Effector CD4-positive, alpha-beta T cell (primary cell): ENCODE measurements at places on chromosomes 6 and 20.

DNA sequence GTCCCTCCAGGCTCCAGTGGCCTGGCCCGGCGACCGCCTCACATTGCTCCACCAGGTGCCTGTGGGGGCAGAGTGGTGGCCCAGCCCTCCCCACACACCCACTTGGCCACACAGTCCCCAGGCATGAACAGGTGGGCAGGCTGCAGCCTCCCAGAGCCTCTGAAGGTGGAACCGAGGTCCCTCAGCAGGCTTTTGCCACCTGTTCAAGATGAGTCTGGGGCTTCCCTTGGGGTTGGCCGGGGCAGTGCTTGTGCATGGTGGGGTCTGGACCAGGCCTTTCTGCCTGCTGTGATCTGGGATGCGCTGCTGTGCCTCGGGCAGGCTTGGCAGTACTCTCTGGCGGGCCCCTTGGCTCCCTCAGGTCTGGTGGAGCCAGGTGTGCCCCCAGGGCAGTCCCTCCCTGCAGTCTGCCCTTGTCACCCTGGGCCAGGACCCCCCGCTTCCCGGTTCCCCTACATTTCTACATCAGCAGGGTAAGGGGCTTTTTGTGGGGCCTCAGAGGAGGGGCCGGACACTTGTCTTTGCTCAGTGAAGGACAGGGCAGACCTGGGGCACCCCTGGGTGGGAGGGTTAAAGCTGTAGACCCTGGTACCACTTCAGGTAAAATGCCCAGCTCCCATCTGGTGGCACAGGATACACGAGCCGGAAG lies 2.7 kb upstream of the COL9A3 start:
- no peak for DNase-seq

DNA sequence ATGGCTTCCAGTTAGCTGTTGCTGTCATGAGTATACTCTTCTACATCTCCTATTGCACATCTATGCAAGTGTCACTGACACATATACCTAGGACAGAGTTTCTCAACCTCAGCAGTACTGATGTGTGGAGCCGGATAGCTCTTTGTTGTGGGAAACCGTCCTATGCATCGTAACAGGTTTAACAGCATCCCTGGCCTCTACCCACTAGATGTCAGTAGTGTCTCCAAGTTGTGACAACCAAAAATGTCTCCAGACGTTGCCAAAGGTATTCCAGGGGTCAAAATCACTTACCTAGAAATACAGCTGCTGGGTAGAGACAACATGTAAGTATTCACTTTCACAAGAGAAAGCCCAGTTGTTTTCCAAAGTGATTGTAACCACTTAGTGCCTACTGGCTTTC lies 637.6 kb downstream of the RNF144B start:
- DNase-seq, result no peak

DNA sequence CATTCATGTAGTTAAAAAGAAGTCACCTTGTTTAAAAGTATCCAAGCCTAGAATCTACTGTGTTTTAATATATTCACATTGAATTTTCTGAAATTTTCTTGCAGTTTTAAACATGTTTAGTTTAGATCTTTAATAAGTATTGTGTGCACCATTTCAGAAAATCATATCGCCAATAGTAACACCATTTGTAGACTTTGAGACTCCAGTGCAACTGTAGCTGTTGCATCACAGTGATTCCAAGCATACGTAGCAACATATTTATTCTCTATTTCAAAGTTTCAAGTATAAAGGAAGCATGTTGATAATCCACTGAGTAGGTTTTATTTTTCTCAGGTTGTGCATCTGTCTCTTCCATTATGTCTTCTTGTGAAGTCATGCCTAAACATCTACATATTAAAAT lies 46.4 kb downstream of the HMGN3 start:
- no peak for DNase-seq

GRCh38 chr6:111714416-111715270 lies 109.0 kb upstream of the TRAF3IP2 start:
- DNase-seq, result no peak

DNA sequence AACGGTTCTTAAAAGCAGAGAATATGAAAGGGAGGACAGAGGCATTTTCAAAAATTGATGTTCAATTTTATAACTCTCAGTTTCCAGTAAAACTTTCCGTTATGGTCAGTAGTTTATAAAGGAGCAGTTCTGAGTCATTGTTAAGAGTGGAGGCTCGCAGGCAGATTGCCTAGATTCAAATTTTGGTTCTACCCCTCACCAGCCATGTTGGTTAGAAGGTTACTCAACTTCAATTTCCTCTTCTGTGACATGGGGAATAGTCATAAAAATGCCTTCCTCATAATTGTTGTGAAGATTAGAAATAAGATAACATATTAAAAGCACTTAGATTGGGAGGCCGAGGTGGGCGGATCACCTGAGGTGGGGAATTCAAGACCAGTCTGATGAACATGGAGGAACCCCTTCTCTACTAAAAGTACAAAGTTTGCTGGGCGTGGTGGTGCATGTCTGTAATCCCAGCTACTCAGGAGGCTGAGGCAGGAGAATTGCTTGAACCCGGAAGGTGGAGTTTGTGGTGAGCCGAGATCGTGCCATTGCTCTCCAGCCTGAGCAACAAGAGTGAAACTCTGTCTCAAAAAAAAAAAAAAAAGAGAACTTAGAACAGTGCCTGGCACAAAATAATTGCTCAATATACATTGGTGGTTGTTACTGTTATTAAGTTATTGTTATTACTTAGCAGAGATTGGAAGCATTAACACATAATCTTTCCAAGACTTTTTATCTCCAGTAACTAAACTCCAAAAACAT lies 348.9 kb downstream of the NRN1 start:
- no peak for DNase-seq

- DNase-seq, result no peak
Measured at GRCh38 chr6:22145823-22146677, 150.8 kb downstream of the PRL start.

GRCh38 chr6:5219011-5219691 lies 41.6 kb downstream of the LYRM4 start:
- no peak for DNase-seq

DNA sequence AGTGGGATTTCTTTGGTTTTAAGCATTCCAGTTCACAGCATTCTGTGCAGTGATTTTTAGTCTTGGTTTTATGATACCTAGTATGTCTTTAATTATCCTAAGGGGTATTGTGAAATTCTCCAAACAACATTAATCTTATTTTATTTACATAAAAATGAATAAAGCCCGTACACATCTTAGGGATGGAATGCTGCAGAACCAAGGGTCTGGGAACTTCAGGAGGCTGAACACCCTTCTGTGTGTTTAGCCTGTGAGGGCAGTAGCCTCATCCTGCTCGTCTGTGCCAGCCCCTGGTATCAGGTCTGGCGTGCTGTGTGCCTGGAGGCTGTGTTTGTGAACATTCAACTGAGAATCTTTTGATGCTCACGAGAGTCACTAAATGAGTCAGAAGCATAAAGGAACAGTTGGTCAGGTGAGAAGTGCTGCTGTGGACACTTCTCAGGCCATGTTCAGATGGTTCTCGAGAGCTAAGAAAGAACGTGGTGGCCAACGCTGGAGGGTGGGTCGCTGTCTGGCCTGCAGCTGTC lies 25.2 kb upstream of the C20orf204 start:
- DNase-seq, result no peak

DNA sequence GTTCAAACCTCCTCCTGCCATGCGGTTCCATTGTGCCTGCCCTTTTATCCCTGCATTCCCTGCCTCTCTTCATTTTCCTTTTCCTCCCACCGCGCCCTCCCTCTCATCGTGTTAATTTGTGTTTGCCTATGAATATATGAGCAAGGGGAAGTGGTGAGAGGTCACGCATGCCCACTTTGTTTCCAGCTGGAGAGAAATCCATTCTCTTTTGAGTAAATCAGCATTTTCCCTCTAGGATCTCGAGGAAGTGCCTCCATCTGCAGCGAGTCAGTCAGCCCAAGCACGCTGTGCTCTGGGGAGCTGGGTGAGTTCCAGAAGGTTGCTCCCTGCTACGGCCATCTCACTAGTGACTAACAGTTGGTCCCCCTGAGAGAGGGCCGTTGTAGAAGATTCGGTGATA lies 42.9 kb downstream of the CDH26 start:
- DNase-seq, result no peak

DNA sequence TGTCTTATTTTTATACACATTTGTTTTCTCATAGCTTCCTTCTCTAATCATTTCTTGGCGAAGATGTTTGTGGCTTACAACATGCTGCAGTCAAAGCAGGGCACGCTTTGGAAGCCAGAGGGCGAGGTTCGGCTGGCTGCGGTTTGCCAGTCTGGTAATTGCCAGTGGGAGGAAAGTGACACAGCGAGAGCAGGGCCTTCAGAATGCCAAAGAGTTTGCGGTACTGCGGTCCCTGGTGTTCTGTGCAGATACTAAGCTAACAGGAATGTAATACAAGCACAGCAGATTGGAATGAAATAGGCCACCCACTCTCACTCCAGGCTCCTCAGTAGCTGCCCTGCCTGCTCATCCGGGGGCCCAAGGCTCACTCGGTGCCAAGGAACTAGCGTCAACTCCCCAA lies 58.7 kb upstream of the TGM3 start:
- no peak for DNase-seq

DNA sequence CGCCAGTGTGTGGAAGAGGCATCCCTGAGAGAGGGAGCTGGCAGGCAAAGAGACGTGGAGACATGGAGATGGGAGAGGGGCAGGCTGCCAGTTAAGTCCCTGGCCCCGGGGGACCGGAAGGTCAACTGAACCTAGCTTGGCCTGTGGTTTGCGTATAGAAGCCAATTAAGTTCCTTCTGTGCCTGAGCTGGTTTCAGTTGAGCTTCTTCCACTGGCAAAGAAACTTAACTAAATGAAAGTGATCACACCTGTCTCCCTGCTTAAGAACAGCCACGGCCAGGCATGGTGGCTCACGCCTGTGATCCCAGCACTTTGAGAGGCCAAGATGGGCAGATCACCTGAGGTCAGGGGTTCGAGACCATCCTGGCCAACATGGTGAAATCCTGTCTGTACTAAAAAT lies 26.7 kb upstream of the NNAT start:
- DNase-seq, result no peak

GRCh38 chr6:84466511-84466910 lies 239.1 kb upstream of the CEP162 start:
- no peak for DNase-seq

DNA sequence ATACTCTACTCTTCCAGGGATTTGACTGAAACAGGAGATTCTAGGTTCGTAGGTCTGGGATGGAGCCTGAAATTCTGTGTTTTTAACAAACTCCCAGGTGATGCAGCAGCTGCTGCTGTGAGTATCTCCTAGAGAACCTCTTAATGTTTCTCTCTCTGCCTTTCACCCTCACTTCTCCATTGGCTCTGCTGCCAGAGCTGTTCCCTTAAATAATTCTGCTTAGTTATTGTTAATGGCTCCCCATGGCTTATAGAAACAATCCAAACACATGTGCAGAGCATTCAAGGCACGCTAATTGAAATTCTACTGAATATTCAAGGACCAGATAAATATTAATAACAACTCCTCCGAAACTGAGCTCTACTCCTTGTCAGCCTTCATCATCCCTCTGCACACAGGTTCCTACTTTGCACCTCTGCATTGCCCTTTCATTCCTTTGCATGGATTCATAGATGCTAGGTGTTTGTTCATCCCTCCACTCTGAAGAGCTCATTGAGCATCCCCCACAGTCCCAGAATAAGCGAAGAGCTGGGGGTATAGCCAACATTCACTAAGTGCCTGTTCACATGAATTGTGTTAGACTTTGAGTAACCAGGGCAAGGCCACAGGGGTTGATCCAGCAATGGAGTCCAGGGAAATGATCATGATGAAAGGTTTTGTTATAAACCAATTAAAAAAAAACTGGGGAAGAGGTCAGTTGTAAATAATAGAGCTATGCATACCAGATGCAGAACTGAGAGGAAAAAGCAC lies 488.4 kb upstream of the JAG1 start:
- no peak for DNase-seq

DNA sequence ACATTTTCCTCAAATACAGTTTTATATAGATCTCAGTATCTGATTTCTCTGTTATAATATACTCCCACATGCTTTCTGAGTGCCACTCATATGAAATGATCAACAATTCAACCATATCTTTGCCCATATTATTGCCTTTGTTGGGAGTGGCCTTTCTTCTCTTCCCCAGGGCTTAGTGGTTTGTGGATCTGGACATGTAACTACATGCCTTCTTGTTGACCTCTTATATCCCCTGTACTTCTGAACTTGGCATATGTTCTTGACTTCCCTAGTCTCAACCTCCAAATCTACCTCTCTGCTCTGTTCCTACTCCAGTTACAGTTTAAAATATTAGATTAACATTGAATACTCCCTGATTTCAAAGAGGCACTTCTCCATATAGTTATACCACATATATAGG lies 34.3 kb upstream of the PRIM2 start:
- no peak for DNase-seq
